ENCODE measurements at places on chromosomes 2 and 18.

DNA sequence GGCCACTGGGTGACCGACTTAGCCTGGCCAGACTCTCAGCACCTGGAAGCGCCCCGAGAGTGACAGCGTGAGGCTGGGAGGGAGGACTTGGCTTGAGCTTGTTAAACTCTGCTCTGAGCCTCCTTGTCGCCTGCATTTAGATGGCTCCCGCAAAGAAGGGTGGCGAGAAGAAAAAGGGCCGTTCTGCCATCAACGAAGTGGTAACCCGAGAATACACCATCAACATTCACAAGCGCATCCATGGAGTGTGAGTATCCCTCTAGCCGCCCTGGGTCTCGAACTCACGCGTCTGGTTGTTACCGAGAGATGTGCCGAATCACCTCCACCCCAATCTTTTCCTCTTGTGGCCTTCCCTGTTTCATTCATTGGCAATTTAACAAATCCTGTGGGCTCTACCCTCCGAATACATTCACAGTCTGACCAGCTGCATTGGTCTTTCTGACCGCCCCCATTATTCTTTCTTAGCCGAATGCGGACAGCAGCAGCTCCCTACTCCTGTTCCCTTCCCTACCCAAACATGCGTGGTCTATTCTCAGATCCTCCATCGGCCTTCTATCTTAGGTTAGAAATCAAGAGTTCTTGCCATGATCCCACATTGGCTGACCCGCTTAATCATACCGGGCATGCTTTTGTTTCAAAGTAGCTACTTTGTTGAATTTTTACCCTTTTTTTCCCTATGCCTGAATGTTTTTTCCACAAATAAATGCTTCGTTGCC, 631 bp downstream of the RPL31 start:
- DNase-seq, result peak; percentile 33

- no peak for DNase-seq
Measured at GRCh38 chr2:8573942-8574195, 108.0 kb upstream of the ID2 start.

- no peak for DNase-seq
Measured at GRCh38 chr2:33134086-33134771, 187.5 kb downstream of the LTBP1 start.

DNA sequence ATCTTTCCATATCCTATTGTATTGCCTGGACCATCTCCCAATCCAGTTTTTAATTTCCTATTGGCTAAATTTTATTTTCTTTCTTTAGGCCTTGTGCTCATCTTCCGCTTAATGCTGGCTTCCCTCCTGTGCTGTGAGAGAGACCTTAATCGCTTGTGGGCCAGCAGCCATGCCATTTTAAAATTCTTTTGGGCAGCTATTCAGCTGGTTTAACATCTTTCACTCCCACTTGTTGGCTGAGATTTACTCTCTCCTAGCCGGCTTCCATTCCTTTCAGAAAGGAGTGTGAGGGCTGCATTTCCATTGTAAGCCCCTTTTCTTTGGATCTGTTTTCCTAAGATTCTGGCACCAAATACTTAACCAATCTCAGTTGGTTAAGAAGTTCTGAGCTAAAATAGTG, 140.9 kb upstream of the RASGRP3 start:
- DNase-seq, result no peak

DNA sequence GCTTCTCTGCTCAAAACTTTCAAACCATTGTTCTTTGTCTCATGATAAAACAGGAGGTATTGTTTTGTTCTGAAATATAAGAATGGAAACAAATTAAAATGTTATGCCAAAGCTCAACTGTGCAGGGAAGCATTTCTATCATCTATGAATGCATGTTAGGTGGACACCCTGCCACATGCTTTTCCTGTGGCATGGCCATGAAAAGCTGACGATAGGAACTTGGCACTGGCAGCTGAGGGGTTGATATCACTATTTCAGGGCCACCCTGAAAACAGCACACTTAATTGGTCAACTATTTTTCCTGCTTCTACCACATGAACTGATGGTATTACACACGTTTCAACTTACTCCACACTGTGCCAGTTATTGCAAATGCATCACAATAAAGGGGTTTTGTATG, 157.3 kb downstream of the MREG start:
- DNase-seq, result no peak

GRCh38 chr2:98127229-98127989, 40.4 kb downstream of the VWA3B start:
- DNase-seq, result no peak

DNA sequence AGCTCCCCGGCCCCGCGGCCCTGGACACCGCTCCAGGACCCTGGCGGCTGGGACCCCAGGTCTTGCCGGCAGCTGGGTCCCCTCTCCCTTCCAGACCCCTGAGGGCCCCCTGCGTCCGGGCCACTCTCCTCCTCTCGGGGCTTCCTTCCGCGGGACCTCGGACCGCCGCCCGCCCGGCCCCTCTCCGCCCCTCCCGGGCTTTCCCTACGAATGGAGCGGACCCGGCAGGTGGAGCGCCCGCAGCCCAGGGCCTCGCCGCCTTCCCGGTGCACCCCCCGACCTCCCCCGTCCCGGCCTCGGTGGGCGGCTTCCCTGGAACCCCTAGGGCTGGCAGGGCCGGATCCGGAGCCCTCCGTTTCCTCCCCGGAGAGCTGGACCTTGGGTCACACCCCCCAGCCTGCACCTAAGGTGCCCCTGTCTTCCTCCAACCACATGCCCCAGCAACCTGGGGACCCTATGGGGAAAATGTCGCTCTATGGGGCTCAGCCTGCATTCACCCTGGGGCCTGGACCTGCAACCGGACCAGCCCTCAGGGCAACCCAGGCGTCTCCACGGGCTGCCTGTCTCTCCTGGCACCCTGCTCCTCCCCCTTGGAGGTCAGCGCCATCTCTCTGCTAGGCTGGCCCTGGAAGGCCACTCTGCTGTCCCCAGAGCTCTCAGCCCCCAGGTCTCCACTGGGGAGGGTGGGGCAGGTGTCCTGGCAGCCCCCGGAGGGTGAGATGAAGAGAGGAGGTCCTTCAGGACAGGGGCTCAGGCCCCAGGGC, 730 bp downstream of the B3GNT7 start:
- DNase-seq, result no peak
